Activated T-cell treated with anti-CD3 and anti-CD28 coated beads, Interleukin-2, amount 50 U/mL, for 48 hours (primary cell): ENCODE measurements at places on chromosomes 1 and 21.

DNA sequence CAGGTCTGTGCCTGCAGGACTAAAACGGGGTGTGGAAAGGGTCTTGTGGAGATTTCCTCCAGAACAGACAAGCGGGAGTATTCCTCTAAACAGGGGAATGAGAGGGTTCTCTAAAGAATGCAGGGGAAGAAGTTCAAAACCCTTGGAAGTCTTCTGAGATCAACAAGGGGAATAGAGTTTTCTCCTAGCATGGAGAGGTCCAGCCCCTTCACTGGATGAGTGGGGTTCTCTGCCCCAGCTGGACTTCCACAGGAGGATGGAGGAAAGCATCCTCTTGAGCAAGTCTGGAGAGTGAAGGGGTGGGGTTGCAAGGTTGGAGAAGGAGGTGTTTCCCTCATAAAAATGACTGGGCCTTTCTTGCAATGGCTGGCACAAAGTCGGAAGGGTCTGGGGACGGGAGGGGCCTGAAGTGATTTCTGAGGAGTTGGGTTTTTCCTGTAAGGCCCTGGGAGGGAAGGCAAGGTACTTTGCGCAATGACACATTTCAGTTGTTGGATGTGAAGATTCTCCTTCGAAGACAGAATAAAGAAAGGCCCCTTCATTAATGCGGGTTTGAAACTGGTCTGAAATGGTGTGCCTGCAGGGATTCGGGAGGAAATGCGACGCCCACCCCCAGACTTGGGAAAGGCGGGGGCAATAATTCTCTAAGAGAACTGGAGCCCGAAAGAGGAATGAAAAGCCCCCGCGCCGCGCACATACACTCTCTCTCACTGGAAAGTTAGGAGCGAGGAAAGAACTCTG is 884 bp downstream of the SPATA6 start:
- no peak for DNase-seq

GRCh38 chr1:182095946-182096345 is 34.4 kb upstream of the ZNF648 start:
- no peak for DNase-seq

DNA sequence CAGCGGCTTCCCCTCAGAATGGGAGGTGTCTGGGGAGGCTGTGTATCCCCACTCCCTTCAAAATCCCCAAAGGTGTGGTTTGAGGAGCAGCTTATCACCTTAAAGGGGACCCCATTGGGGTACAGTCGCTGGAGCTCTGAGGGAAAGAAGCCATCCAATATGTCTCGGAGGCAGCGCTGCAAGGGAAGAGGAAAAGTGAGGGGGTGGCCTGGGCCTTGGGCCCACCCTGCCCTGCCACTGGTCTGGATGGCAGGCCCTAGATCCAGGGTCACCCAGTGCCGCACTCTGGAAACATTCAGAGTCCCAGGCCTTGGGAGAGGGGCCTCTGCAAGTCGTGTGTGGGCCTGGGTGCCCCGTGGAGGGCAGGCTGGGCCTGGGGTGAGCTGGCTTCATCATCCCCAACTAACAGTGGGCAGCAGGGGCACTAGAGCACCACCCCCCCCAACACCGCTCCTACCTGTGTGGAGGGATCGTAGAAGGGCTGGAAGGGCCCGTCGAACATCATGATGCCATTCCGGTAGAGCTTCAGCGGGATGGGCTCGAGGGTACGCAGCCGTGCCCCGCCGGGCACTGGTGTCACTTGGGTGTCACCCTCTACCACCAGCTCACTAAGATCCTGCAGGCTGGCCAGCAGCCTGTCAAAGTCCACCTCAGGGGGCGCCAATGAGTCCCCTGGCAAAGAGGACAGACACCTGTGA is 5.6 kb downstream of the SH3BGRL3 start:
- DNase-seq = peak; percentile 78

- no peak for DNase-seq
Observed at GRCh38 chr21:29749957-29750356, 189.8 kb downstream of the GRIK1 start.

DNA sequence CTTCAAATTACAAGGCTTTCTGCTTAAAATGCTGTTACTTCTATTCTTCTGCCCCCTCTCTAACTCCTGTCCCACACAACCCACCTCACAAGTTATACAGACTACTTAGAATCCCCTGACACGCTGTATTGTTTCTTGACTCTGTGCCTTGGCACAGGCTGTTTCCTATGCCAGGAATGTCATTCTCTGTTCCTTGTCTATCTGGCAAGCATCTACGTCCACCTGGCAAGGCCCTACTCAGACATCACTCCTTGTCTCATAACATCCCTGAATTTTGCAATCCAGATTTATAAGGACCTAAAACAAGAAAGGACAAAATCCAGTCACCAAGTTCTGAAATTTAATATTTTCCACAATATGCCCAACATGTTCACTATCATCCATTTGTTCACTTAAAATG is 182.0 kb upstream of the CHRM3 start:
- no peak for DNase-seq

DNA sequence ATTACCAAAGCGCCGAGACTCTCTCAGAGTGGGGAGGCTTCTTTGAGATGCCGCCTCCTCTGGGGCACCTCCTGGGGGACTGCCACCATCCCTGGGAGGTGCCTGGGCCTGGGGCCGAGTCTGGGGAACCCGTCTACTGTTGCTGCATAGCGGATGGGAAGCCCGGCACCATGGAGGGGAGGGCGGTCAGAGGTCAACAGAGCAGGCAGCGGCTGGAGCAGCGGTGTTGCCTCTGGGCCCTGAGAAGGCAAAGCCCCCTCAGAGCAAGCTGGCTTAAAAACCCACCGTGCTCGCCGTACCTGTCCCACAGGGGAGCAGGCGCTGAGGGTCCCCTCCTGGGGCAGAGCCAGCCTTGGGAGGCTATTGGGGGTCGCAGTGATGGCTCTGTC is 62.0 kb downstream of the ARHGEF16 start:
- DNase-seq = no peak

DNA sequence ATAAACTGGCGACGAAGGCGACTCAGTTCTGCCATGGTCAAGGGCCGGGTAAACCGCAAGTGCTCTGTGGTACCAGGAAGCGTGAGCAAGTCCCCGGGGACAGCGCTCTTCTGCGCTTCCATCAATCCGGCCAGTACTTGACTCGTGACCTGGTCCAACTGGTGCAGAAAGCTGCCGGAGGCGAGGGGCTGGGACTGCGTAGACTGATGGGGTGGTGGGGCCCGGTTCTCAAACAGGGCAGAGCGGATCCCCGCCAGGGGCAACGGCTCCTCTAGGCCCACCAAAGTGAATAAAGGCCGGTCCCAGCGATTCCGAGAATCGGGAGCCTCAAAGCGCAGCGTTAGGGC is 852 bp downstream of the KTI12 start:
- peak; percentile 33 for DNase-seq

- no peak for DNase-seq
Observed at GRCh38 chr1:70361727-70362398, 7.3 kb upstream of the ANKRD13C start.
